ENCODE measurements at places on chromosomes 6 and 20.
A peak's percentile ranks its signal among the peaks of the same experiment; 100 is the strongest.

- no peak for DNase-seq
These were observed 367.7 kb downstream of the KIF16B start for GRCh38 chr20:16205507-16205906.

GRCh38 chr20:40082436-40082835, 606.6 kb downstream of the MAFB start:
- no peak for DNase-seq

- DNase-seq = no peak
These were observed at the start of gene ARFGEF3 for GRCh38 chr6:138161338-138162110. ARFGEF3 (plus strand) TSS chr6:138161939; CDS start chr6:138162087, 148 bp downstream.

GRCh38 chr6:2589171-2589661, 161.5 kb downstream of the MYLK4 start:
- no peak for DNase-seq

DNA sequence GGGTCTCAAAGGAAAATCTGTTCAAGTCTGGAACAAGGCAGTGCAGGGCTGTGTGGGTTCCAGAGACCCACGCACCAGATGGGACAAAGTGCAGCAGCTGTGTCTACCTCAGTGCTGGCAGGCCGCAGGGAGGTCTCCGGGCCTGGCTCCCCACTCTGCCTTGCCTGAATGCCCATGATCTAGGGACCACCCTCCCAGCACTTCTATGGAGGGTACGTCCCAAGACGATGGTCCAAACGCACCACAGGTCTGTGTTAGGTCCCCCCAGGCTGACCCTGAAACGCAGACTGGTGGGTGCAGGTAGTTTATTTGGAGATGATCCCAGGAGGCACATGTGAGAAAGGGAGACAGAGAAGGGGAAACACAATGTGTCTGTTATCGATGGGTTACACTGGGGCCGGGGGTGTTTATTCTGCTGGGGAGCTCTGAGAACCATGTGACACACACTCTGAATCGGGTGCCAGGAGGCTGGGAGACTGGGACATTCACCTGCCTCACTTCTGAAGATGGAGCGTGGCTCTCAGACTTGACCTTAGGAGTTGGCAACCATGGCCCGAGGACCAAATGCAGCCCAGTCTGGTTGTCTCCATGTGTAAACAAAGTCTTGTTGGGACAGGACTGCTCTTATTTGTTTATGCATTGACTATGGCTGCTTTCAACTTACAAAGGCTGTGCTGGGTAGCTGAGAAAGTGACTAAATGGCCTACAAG, 21.7 kb downstream of the CST9L start:
- DNase-seq = no peak

DNA sequence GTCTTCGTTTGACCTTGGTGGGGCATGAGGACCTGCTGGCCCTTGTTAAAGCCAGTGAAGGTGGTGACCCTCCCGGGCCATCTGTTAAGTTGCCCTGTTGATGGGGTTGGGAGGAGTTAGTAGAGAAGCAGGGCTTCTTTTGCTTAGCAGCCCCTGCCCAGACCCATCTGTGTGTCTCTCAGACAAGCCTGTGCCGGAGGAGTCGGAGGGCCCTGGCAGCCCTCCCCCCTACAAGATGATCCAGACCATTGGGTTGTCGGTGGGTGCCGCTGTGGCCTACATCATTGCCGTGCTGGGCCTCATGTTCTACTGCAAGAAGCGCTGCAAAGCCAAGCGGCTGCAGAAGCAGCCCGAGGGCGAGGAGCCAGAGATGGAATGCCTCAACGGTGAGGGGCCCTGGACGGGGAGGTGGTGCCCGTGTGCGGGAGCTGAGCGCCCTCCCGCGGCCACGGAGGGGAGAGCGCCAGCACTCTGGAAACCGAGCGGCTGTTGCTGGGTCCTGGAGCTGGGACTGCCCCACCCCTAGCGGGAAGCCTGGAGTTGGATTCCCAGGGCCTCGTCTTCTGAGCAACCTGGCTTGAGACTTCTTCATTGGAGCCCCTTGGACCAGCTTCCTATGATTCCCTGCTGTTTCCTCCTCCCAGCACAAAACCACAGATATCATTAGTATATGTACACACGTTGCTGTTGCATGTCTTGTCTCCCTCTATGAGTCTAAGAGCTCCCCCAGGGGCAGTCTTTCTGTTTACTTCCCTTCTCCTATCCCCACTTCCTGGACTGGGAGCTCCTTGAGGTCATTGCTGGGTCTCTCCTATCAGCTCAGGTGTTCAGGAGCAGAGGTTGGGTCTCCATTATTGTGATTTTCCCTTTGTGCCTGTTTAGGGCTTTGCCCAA, 27.6 kb upstream of the SRF start:
- peak; percentile 80 for DNase-seq

GRCh38 chr20:59564171-59564570, 40.2 kb upstream of the PHACTR3 start:
- DNase-seq = no peak

DNA sequence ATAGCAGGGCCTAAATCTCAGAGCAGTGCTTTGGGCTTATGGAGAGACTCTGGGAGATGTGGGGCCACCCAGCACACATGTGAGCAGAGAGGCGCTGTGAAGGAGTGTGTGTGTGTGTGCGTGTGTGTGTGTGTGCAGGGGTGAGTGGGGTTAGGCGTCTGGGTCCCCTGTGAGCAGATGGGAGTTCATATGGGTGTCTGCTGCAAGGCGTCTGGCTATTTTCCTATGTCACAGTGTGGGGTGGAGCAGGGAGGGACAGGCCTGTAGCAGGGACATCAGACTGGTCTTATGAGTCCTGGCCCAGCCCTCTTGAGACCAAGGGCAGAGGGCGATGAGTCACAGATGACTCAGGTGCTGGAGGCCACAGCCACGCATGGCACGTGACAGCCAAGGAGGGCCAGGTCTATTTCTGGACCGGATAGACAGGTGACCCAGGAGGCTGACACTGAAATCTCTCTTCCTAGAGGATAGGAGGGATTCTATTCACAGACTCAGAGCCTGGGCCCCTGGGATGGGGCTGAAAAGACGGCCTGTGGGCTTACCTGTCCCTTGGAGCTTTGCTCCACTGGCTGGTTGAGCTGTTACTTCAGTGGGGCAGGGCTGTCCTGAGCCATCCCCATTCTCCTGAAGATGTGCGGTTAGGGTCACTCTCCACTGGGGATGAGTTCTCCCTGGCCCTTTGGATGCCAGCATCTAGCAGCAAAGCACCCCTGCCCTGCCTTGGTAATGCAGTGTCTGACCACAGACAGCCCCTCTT, 28.9 kb downstream of the VEGFA start:
- no peak for DNase-seq

DNA sequence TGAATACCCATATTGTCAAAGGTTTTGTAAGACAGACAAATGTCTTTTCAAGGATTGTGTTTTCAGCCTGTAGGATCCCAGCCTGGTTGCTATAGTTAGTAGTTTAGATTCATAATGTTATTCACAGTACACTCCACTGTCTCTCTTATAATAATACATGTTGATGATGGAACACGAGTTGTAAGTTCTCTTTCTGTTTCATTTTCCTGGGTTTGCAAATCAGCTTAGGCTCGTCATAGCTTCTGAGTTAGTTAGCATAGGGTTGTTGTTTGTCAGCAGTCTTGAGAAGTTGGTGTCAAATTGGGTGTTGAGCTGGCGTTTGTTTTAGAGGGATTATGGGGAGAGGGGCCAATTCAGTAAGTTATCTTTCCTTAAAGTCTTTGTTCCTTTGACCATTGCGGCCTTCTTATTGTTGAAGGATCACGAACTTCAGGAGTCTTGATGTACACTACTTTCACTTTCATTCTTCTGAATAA, 45.8 kb downstream of the QKI start:
- DNase-seq = no peak

- DNase-seq = no peak
These were observed 47.4 kb downstream of the TRDN start for GRCh38 chr6:123589317-123589716.

DNA sequence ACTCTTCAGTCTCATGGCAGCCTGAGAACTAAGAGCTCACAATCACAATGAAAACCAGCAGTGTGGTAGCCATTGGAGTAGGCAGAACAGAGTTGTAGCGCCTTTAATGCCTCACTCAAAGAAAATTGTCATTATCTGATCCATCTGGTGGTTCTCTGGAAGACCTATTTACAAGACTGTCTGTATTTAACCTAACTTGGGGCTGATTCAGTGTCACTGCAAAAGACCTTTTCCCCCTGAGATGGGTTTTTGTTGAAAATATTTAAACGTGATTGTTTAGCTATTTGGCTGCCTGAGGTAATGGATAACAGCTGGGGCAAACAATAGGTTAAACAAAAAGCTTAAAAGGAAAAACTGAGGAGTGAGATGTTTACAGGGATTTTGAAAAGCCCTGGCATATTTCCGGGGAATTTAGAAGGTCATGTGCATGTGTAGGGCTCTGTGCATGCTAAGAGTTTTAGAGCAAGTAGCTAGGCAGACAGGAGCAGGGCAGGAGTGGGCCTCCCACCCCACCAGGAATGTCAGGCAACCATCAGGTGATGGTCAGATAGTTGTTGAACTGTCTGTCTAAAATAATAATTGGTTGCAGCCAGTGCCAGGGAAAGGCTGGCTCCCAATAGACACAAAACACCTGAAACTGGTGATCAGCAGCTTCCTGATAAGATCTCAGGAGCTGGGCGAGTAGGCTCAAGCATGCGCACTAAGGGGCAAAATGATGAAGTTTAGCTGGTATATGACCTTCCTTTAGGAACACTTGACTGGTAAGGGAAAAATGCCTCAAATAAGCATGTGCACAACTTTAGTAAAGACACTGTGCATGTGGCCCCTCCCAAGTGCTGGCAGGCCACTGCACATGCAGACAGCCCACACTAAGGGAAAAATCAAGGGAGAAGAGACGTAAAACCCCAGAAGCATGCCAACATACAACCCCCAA, 70.8 kb upstream of the AKIRIN2 start:
- peak; percentile 44 for DNase-seq

DNA sequence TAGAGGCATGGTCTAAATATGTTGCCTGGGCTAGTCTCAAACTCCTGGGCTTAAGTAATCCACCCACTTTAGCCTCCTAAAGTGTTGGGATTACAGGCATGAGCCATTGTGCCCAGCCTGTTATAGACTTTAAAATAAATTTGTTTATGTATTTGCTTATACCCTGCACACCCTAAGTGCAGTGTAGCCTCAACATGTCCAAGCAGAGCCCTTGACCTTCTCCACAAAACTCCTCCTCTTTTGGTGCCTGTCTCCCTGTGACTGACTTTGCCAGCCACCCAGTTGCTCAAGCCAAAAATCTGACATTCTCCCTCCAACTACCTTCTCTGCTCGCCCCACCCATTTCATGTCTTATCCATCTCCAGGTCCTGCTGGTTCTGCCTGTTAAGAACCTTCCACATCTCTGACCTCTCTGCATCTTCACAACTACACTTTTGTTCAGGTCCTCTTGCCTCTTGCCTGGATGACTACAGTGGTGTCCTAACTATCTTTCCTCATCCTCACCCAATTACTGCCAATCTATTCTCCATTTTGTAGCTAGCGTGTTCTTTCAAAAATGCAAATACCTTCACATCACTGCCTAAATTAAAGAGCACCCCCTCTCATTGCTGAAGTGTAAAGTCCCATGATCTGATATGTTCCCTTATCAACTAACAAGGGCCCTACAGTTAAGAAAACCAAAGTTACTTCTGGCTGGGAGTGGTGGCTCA, 11.2 kb upstream of the KIFC1 start:
- no peak for DNase-seq
